ENCODE measurements at places on chromosomes 5 and 9.

- no peak for DNase-seq
These were observed 1.2 kb downstream of the SSBP2 start for GRCh38 chr5:81749561-81750307.

- DNase-seq: no peak
These were observed 148.3 kb downstream of the GAS1 start for GRCh38 chr9:86798966-86799365.

- DNase-seq: no peak
These were observed 4.0 kb downstream of the BRD9 start for GRCh38 chr5:888638-889035.

- DNase-seq: no peak
These were observed 797 bp upstream of the FBXO38 start for GRCh38 chr5:148382961-148383360.

DNA sequence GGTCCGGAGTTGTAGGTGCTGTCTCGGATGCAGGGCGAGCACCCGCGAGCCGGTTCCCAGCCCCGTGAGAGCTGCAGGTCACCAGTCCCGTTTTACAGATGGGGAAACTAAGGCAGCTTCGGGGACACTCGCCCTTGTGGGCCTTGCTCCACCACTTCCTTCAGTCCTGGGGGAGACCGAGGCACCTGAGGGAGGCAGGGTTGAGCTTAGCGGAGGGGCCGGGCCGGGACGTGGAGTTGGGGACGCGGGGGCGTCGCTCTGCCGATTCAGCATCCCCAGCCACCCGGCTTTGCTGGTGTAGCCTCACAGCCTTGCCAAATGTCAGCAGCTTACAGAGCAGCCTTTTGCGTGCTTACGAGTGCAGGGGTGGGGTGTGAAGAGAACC is 530 bp downstream of the BBLN start:
- no peak for DNase-seq

GRCh38 chr9:129022037-129022436 is 6.1 kb downstream of the SH3GLB2 start:
- no peak for DNase-seq

DNA sequence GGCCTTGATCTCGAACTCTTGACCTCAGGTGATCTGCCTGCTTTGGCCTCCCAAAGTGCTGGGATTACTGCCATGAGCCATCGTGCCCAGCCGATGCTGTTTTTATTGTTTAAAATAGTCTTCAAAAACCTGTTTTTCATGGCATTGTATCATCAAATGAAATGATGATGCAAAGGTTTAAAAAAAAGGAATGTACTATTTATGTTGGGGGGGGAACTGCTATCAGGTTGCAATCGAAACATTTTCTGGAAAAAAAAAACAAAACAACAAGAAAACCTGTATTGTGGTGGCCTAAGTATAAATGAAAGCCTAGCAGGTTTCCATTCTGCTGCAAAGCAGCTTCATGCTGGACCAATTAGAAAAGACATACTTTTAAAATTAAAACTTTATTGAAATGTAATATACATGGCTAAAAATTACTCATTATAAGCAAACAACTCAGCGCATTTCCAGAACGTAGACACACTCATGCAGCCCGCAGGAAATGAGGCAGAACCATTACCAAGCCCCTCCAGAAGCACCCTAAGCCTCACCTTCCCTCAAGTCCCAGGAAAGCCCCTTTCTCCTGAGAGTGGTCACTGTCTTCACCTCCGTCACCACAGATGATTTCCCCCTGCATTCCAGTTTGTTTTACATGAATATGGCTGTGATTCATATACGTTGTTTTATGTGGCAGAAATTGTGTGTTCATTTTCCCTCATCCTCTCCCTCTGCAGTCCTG is 19.0 kb downstream of the GPR107 start:
- DNase-seq: no peak

DNA sequence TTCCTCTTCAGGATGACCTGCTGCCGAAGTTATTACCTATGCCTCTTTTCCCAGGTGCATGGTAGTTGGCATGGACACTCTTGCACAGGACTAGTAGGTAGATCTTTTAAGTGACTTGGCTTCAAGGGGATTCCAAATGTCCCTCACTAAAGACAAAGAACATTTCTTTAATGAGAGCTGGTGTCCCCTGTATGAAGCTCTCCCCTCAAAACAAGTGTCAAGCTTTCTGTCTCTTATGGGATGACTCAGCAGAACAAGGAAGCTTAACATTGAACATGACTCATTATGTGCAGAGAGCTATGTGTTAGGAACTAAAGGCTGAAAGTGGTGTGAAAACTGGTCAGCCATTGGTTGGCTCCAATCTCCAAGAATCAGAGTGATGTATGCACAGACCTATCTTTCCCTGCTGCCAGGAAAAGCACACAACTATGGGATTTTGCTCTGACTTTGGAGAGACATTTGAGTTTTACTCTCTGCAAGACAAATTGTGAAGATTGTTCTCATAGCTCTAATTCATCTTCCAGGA is 120.5 kb downstream of the PRDM6 start:
- no peak for DNase-seq

DNA sequence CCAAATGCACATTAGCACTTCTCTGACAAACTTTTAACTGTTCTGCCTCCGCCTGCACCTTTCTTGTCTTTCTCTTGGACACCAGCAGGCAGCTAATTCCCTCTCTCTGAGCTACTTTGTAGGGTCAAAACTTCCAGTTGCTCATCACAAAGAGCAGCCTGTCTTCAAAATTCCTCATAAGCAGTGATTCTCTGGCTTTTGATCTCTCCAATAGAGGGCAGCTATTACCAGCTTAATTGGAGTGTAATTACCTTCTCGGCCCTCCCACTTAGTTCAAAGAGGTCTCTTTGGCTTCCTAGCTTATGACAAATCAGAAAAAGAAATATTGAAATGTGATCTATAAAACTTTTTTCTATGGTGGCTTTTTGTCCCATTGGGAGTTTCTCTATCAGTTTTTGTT is 43.6 kb upstream of the RAD23B start:
- DNase-seq: no peak

Measured in caudate nucleus (tissue), 63 donors.